ENCODE measurements at places on chromosomes 4 and X.

GRCh38 chr4:24229978-24230377 lies 340.1 kb upstream of the PPARGC1A start:
- no peak for DNase-seq

GRCh38 chrX:57422289-57422688 lies 135.8 kb downstream of the FAAH2 start:
- DNase-seq = no peak

DNA sequence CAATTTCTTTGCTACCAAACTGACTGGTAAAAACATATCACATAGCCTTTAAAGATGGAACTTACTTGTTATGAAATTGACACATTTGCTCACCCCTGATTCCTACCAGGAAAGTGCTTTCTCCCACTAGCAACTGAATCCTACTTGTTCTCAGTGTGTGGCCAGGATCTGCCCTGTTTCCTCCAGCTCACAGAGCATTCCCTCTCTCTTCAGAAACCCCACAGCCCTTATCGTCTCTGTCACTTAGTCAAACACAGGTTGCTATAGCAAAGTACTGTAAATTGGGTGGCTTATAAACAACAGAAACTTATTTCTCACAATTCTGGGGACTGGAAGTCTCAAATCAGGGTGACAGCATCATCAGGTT lies 265.2 kb upstream of the BOD1L1 start:
- DNase-seq = no peak

DNA sequence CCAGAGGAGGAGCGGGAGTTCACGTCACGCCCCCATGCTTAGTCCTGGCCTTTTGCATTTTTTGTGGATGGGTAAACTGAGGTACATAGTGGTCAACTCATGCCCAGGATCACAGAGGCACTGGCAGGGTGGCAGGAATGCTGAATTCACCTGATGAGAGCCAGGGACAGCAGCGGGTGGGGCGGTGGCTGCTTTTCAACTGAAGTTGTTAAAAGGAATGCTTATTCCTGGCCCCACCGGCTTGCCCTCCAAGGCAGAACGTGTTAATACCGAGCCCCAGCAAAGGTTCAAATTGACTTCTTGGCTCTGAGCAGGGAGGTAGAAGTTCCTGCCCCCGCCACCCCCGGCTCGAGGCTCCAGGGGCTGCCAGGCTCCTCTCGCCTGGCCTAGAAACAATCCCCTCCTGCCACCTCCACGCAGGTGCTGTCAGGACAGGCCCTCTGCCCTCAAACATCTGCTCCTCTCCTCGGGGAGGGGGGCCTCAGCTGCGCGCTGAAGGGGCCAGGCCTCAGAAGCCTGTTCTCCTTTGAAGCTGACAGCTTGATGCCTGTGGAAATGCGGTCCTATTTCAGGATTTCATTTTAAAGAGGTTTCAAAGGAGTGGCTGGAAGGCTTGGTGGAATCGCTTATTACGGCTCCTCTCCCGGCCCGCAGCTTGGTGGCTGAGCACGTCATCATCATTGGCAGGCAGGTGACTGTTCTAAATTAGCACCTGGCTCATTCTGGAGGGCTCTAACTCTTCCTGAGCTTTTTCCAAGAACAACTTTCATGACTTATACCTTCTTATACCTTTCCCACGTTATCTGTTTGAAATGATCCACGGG lies 93.0 kb downstream of the PHKA2 start:
- no peak for DNase-seq

- no peak for DNase-seq
These were observed 139.9 kb upstream of the USP9X start for GRCh38 chrX:40945361-40945713.

GRCh38 chrX:54979432-54979831 lies 14.6 kb downstream of the PFKFB1 start:
- DNase-seq = no peak

GRCh38 chr4:52883707-52884669 lies 21.9 kb downstream of the RASL11B start:
- no peak for DNase-seq

- no peak for DNase-seq
These were observed 814 bp upstream of the RBM47 start for GRCh38 chr4:40630335-40631021.

GRCh38 chr4:83010522-83011318 lies at the start of gene LIN54:
LIN54 (minus strand) TSS chr4:83010823; CDS start chr4:82984844, 25,979 bp downstream.
- DNase-seq = peak; percentile 42

DNA sequence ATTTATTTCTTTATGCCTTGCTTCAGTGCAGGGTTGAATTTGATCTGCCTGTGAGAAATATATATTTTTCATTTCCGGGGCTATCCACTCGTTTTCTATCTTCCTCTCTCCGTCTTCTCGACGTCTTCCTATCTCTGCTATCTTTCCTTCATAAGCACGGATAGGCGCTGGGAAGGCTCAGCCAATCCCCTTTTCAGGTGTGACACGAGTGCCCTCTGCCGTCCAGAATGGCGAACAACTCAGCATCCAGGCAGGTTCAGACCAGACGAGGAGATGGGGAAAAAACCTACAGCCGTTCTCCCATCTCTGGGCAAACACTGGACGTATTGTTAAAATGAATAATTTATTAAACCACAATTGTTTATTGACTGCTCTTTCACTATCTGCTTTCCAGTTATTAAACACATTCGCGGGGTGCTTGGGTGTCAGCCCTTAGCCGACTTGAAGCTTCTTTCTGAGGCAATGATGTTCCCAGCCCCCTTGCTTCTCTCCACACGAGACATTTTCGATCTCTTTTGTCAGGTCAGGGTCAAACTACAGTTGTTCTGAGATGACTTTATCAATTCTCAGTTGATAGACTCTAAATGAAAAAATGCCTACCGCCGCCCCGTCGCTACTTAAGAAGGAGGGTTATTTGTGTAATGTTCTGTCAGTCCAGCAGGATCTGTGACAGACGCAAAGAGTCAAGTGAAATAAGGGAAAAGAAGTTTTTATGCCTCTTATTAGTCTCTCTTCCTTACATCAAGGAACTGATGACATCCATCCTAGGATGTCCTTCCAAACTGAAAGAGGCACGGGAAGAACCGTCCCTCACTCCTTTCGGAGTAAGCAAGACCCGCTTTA lies 96.3 kb upstream of the NOCT start:
- peak; percentile 78 for DNase-seq

DNA sequence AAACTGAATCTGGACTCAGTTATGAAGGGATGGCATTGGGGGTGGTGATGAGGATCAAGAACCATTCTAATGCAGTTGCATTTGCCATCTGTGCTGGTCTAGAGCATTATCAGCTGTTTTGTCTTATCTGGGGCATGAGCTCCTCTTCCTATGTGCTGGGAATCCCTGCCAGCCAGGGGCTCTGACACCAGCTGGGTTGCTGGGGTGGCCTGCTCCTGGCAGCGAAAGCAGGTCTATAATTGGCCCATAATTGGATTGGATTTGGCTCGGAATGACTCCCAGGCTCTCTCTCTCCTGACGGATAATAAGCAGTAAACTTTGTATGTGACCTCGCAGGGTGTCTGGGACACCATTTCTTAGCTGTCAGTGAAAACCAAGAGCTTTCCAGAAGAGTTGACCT lies 34.1 kb downstream of the SMPX start:
- DNase-seq = peak; percentile 48

DNA sequence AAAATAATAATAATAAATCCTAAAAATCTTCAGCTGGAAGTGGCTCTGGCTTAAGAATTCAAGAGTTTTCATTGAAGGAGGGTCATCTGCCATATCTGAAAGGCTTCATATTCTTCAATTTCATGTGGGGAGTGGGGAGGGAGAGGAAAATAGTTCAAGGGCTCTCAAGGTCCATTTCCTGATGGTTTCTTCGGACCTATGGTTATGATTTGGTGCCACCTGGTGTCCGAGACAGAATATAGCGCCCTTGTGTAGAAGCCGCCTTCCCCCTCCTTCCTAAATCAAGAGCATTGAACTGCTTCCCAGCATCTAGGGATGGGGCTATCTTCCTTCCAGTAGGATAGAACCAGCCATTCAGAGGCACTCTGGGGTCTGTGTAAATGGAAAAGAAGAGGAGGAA lies 34.3 kb downstream of the NLGN3 start:
- DNase-seq = peak; percentile 46

GRCh38 chrX:78104447-78105176 lies 564 bp downstream of the PGK1 start:
- peak; percentile 0 for DNase-seq

- DNase-seq = no peak
These were observed 45.1 kb downstream of the ADGRL3 start for GRCh38 chr4:61245069-61245714.

GRCh38 chr4:93317561-93317960 lies 511.0 kb upstream of the ATOH1 start:
- DNase-seq = no peak

DNA sequence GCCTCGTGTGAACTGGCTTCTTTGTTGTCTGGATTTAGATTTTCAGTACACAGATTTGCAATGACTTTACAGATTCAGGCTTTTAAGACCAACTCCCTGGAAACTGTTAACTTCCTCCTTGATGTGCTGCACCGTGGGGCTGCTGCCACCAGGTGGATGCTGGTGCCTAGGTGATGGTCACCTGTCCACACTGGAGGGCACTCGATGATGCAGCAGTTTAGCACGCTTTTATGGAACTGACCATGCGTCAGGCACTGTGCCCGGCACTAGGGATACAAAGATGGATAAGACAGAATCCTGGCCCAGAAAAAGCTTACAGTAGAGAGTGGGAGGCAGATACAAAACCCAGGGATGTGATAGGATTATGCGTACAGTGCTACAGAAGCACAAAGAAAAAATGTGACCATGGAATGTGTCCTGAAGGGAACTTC lies 180.7 kb downstream of the CEP135 start:
- no peak for DNase-seq

DNA sequence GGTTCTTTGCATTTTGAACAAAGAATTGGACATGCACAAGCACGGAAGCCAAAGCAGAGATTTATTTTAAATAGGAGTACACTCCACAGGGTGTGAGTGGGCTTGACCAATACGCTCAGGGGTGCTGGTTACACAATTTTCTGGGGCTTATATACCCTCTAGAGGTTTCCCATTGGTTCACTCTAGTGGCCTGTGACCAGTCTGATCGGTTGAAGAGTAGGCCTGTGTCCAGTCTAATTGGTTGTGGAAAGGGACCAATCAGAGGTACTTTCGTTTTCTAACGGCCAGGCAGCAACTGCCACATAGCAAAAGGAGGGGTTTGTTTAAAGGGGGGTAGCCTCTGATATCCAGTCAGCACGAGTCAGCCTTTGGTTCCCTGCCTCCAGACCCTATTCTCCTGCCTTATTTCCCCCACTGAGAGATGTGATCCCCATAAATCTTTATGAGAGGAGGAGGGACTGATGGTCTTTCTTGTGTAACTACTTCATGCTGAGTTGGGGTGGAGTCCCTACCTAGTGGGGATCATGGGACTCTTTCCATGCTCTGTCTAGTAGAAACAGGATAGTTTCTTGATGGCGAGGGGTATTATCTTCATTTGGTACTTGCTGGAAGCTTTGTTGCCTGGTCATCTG lies 11.3 kb upstream of the AREG start:
- DNase-seq = no peak

GRCh38 chr4:136664988-136665387 lies 867.3 kb downstream of the PCDH18 start:
- DNase-seq = no peak

- DNase-seq = no peak
These were observed 1528.0 kb downstream of the TECRL start for GRCh38 chr4:62881210-62881609.

GRCh38 chr4:37594099-37594498 lies 92.1 kb downstream of the RELL1 start:
- DNase-seq = no peak

- peak; percentile 0 for DNase-seq
These were observed 62.2 kb downstream of the PRKX start for GRCh38 chrX:3651277-3651676.

- no peak for DNase-seq
These were observed 350.4 kb downstream of the SPRY1 start for GRCh38 chr4:123747016-123747415.

DNA sequence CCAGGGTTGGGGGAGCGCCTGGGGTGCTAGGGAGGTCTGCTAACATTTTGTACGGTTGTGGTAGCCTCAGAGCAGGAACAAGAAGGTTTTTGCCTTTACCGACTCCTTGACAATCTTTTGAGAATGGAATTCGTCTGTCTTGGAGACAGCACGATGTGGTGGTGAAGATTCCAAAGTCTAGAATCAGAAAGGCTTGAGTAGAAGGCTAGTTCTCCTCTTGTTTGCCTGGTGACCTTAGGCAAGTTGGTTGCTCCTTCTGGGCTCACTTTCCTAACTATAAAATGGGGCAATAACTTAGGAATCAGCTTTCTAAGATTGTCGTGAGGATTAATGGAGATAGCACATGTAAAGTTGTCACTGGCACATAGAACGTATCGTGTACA lies 741 bp downstream of the FAM47E start:
- DNase-seq = no peak

DNA sequence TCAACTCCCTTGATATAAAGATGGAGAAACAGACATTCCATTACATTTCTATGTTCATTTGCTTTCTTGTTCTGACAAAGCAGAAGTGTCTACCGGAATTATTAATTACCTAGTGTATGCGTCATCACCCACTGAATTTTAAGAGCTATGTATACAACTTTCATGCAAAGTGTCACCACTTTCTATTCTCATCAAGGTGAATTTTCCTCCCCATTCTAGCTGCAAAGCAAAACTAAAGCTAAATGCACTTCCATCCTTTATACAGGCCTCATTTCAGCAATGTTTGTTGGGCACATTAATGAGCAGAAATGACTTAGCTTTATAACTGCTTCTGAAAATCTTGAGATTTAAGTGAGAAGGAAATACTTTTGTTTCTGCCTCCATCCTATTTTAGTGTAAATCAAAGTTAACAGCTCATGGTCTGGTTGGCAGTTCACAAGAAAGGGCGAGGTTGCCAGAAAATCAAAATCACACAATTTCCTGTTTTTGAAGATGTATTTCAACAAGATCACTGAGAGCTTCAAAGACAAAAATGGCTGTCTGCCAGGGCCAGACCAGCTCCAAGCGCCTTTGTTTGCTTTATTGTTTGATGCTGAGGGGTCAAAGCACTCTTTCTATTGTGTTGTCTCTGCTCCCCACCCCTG lies 7.2 kb upstream of the FAM9C start:
- no peak for DNase-seq

DNA sequence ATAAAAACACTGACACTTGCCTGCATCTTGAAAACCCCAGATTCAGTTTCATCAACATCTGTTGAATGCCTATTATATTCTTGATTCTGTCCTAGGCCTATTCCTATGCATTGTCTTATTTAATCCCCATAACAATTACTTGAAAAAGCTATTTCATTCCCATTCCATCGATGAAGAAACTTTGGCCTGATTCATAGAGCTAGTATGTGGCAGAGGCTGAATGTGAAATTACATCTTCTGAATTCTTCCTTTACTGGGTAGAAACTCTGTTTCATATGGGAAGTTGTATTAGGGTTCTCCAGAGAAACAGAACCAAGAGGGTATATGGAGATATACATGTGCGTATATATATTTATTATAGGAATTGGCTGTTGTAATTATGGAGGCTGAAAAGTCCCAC lies 35.0 kb upstream of the SLC4A4 start:
- no peak for DNase-seq

GRCh38 chrX:24767557-24767956 lies 73.8 kb downstream of the POLA1 start:
- DNase-seq = no peak

DNA sequence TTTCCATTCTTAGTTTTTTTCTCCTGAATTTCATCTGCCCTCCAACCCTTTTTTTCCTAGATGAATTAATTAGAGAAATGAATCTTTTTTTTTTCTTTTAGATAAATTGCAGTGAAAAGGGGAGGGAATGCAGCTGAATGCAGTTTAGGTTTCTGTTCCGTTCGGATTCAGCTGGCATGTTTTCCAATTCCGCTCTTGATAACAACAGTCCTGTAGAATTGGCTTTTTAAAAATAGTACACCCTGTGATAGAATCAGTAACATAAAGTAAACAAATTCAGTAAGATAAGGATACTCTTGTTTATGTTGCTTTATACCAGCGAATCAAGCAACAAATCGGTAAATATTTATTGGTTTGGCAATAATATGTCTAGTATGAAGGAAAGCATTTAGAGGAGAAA lies 103.5 kb downstream of the UNC5C start:
- no peak for DNase-seq
